Pons (tissue), 1 donor: ENCODE measurements at places on chromosomes 4 and X.
A peak's percentile ranks its signal among the peaks of the same experiment; 100 is the strongest.

DNA sequence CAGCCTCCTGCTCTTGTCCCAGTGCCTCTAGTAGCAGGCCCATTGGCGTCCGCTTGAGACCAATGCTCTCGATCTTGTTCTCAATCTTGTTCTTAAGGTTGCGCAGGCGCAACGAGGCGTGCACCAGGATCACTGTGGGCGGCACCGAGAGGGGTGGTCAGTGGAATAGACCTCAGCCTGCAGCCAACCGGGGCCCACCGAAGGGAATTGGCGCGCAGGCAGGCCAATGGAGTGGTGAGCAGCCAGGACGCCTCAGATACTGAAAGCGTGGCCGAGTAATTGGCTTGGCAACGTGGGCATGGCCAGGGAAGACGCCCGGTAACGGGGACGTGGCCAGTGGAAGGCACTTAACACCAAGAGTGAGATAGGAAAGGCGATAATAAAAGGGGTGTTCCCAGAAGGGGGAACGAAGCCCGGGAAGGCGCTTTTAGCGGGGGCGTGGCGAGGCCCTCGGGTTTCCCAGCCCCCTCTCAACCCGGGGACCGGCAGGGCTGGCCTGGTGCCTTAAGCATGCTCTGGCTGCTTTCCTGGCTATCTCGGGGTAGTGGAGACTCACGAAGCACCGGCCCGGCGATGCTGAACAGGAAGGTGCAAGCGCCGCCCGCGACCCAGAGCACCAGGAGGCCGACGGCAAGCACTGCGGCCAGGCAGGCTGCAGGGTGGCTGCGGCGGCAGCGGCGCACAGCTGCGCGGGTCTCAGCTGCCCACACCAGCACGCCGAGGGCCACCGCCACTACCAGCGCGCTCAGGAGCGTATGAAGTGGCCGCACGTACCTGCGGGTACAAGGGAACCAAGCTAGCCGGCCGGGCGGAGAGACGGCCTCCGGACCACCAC lies 1.7 kb downstream of the PRAF2 start:
- DNase-seq: peak; percentile 11

GRCh38 chrX:13464599-13465275 lies 104.7 kb upstream of the EGFL6 start:
- DNase-seq: no peak

GRCh38 chrX:94178145-94178788 lies 504.3 kb downstream of the FAM133A start:
- no peak for DNase-seq

- peak; percentile 66 for DNase-seq
Observed at GRCh38 chr4:20394512-20394911, 142.8 kb downstream of the SLIT2 start.

- peak; percentile 11 for DNase-seq
Observed at GRCh38 chr4:184851200-184851541, 25.4 kb upstream of the ACSL1 start.

GRCh38 chr4:4694296-4694772 lies 152.5 kb upstream of the STX18 start:
- DNase-seq: peak; percentile 61

GRCh38 chr4:156931267-156931666 lies 40.3 kb downstream of the PDGFC start:
- DNase-seq: no peak

DNA sequence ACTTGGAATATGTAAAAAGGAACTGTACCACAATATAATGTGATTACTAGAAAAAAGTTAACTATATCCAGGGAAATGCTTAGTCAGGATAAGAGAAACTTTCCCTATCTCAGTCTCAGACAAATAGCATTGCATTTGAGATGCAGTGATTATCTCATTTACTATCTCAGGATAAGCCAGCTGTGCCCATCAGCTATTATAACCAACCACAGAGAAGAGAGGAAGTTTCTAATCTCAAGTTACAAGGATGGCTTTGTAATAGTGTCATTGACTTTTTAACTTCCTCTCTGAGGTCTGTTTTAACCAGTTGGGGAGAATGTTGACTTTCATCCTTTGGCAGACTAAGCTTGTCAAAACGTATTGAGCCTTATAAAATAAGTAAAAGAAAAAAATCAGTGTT lies 56.5 kb downstream of the SNX25 start:
- DNase-seq: no peak

DNA sequence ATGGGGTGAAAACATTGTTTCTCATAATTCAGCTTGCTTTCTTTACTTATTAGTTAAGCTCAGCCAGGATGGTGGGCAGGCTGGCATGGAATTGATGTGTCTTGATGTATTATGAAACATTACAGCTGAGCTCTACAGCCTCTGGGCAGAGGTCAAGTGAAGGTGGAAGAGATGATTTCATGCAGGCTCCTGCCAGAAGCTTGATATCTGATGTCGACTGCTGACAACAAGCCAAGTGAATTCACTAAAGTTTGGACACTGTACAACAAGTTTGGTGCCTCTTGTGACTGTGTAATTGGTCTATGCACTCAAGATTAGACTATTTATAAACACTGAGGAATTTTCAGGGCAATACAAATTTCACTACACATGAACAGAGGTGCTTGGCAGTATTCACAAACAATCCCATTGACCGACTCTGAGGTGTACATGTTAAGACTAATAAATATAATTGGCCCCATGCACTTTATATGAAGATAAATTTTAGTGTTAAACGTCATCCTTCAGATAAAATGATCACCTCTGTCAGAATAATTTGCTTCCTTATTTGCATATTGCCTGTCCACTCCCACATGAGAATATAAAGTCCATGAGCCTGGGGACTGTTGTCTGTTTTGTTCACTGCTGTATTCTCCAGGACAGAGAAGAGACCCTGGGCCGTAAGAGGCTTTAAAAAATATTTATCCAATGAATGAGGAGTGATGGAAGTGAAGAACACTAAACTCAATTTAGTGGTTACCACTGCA lies 612.2 kb downstream of the IQCM start:
- peak; percentile 14 for DNase-seq

GRCh38 chrX:120426599-120426998 lies 42.5 kb downstream of the LAMP2 start:
- no peak for DNase-seq

GRCh38 chr4:186910385-186910784 lies 186.7 kb upstream of the FAT1 start:
- no peak for DNase-seq

GRCh38 chrX:68249401-68249831 lies 183.9 kb downstream of the OPHN1 start:
- peak; percentile 48 for DNase-seq

- no peak for DNase-seq
Observed at GRCh38 chr4:68187145-68187544, 57.5 kb upstream of the TMPRSS11F start.

- no peak for DNase-seq
Observed at GRCh38 chrX:16458208-16458607, 191.8 kb upstream of the S100G start.

DNA sequence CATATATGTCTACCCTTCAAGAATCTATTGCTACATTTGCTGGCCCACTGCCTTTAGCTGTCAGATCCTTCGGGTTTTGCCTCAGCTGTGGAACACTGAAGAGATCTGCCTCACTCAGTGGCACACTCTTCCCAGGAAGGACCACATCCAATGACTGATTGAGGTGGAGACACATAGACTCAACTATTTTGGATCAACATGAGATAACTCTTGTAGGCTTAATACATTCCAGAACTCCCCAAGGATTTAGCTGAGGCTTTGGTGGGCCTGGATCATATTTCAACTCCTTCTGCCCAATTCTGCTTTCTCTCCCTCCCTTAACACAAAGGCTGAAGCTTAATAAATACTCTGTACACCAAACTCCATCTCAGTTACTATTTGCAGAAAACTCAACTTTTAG lies 100.5 kb downstream of the CORIN start:
- DNase-seq: no peak

GRCh38 chr4:34280131-34280530 lies 1964.2 kb downstream of the ARAP2 start:
- DNase-seq: no peak

- DNase-seq: no peak
Observed at GRCh38 chr4:112379306-112379705, 82.1 kb downstream of the ALPK1 start.

- no peak for DNase-seq
Observed at GRCh38 chrX:48933757-48934156, 14.9 kb upstream of the PIM2 start.

GRCh38 chr4:10162341-10163000 lies 45.9 kb upstream of the WDR1 start:
- no peak for DNase-seq

- DNase-seq: no peak
Observed at GRCh38 chrX:153800746-153801145, 6.3 kb downstream of the SSR4 start.

- no peak for DNase-seq
Observed at GRCh38 chr4:43089730-43090129, 197.2 kb downstream of the GRXCR1 start.

- no peak for DNase-seq
Observed at GRCh38 chr4:84596826-84597225, 13.9 kb downstream of the CDS1 start.

DNA sequence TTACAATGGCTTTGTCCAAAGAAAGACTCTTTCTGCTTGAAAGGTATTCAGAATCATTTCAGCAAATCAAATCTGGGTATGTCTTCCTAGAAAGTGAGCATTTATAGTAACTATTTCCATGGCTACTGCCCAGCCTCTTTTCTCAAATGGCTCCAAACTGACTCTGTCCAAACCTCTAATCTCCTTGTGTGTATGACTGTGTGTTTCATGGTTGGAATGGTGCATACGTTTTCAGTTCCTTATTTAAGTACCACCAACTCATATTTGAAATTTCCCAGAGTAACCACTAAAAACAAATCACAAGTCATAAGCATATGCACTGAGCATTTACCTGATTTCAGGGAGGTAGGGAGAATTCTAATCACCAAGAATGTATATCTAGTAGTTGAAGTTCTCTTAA lies 106.0 kb downstream of the TMEM144 start:
- DNase-seq: no peak

DNA sequence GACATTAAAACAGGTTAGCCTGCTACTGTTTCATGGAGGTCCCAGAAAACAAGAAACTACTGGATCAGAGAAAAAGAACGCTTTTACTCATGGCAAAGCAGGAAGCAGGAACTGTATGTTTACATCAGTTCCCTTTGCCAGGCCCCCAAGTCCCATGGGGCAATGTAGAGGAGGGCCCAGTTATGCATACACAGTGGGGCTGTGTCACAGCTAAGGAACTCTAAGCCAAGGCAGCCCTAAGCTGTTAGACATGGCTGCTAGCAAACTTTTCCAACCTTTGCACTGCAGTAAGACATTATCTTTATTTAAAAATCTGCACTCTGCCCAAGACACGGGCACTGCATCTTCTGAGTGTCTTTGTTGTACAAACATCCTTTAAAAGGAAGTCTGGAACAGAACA lies 975.8 kb downstream of the C4orf33 start:
- no peak for DNase-seq

- DNase-seq: no peak
Observed at GRCh38 chrX:39019056-39019455, 217.8 kb downstream of the MID1IP1 start.
